ENCODE measurements at places on chromosomes 5 and 9.

- DNase-seq, result peak; percentile 16
These were observed 29.3 kb downstream of the PCDH1 start for GRCh38 chr5:141848744-141849414.

GRCh38 chr5:140261403-140262171 is 41.3 kb downstream of the PFDN1 start:
- DNase-seq, result no peak

GRCh38 chr5:170720984-170721383 is 62.5 kb upstream of the GABRP start:
- DNase-seq, result no peak

- no peak for DNase-seq
These were observed 425 bp downstream of the PTPA start for GRCh38 chr9:129111528-129112151.

DNA sequence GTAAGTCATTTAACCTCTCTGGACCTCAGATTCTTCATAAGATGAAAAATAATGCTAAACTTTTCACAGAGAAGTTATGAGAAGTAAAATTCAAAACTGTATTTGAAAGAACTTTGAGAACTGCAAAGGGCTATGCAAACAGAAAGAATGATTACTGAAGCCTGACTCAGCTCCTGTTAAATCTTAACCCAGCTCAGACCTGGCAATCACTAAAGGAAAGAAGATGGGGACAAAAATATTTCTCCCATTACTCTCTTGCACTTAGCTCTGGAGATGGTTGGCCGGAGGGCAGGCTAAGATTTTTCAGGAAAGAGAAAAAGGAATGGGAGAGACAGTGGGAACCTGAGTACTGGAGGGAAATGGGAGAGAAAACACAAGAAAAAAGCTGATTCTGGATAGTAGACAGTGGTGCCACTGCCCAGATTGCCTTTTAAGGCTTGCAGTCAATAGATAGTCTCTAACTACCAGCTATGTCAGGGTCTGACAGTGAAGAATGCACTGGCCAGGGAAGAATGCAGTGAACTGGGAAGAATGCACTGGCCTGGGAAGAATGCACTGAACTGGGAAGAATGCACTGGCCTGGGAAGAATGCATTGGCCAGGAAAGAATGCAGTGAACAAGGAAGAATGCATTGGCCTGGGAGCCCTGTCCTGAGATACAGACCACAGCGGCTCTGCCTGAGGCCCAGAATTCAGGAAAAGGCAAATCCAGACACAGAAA is 25.2 kb upstream of the CEMIP2 start:
- no peak for DNase-seq

DNA sequence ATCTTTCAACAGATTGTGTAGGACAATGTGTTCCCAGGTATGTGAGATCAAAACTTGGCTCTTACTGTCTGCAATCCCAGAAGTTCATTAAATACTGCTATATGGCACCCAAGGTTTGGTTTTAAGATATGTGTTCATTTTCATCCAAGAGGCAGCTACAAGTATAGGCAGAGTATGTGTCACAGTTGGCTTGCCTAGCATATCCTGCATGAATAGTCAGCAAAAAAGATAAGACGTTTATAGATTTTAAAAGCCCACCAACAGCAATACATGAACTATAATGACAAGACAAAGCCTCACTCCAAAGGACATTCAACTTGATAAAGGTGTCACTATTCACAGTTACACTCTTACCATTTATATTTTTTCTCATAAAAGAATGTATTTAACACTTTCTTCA is 99.1 kb downstream of the BNC2 start:
- DNase-seq, result no peak

DNA sequence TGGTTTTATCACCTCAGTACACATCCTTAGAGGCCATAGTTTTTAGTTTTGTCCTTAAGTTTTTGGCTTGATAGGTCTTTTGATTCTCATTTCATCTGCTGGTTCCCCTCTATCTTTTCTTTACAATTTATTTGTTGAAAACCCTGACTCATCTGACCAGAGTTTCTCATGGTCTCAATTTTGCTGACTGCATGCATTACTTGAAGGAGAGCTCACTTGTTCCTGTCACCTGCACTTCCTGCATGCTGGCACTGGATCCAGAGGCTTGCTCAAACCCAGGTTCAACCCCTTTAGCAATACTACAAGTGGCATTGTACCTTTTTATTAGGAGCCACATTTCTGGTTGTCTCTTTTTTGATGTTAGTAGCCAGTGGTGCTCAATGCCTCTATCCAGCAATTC is 26.7 kb downstream of the FBXO10 start:
- DNase-seq, result no peak

- no peak for DNase-seq
These were observed 50.9 kb downstream of the MEGF9 start for GRCh38 chr9:120663380-120663779.

- DNase-seq, result no peak
These were observed 52.4 kb downstream of the VCAN start for GRCh38 chr5:83523929-83524328.

- DNase-seq, result no peak
These were observed 616.0 kb upstream of the EDIL3 start for GRCh38 chr5:85000671-85001070.

- DNase-seq, result no peak
These were observed 64.2 kb upstream of the OLFM1 start for GRCh38 chr9:135023088-135023785.

- no peak for DNase-seq
These were observed 153.5 kb upstream of the TNPO1 start for GRCh38 chr5:72662936-72663335.

DNA sequence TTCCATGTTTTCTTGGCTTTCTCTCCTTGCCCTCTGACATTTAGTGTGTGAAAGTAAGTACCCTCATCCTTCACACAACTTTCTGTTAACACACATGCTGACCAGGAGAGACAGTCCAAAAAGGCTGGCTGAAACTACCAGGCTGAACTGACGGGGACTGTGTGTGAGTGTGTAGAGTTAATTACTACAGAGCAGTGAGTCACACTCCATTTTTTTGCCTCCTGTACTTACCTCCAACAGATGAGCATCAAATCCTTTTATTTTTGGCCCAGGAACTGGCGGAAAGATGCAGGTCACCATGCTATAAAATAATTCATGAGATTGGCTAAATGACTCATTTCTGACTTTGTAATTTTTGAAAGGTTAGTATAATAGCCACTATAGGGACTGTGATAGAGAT is 20.2 kb upstream of the AGXT2 start:
- no peak for DNase-seq

- DNase-seq, result no peak
These were observed 11.2 kb upstream of the CERCAM start for GRCh38 chr9:128409450-128409849.

DNA sequence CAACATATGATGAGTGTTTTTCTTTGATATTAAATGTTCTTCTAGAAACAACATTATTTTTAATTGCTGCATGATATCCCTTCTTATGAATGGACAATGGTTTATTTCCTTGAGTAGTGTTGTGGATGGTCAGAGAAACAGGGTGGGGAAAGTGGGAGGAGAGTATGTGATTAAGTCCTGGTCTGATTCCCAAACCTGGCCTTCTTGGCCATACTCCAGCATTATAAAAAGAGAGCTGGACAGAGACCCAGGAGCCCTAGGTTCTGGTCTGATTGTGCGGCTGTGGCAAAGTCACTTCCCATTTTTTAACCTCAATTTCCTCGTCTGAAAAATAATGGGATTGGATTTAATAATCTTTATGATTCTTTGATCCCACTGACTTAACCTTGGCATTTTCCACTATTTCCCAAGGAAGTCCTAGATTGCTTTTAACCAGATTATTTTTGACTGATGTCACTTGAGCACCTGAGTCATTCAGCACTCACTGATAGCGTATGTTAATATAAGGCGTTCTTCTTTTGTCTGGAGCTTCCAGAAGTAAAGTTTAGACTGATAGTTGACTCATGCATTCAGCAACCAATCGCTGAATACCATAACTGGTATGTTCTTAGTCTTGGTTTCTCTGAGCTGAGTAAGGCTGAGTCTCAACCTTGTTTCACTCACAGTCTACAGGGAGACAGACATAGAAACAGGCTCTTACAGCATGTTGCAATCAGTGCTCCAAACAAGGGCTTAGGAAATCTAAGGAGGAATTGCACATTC is 26.2 kb downstream of the OSMR start:
- DNase-seq, result no peak

DNA sequence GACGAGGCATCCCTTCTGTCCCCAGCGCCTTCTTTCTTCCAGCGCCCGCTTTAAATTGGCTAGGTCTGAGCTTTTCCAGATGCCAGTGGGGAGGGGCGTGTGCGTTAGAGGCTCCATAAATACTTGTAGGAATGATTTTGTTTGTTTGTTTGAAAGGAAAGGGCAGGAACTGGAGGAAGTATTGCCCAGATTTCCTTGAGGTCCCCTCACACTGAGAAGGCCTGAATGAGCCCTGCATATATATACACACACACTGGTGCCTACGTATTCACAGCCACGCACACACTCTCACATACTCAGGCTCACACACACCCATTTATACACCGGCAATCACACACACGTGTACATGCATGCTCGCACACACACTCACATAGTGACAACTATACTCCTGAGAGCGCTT is 1.0 kb upstream of the SLIT3 start:
- no peak for DNase-seq

DNA sequence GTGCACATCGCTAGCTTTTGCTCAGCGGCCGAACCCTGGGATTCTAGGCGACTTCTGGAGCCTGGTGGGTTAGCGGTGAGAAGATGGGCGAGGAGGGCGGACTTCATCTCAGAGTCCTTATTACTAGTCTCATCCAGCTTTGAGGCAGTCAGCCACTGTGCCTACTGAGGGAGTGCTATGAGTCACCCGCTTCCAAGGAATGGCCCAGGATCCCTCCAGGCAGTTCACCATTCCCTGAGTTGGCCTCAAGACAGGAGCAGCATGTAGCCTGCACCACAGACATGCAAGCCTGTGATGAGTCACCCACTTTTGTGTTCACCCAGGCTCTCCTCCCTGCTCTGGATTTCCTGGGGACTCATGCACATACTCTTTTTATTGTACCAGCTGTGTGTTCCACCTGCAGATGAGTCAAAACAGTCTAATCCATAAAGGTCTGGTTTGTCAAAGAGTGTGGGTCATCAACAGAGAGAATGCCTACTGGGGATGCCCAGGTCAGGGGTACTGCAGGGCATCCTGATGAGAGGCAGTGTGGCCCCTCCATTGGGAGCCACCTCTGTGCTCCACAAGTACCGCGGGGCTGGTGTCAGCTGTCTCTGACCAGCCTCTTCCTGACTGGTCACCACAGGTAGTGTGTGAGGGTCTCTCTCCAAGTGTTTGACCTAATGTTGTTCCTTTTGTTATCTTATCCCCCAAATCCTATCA is 20.2 kb downstream of the SLC22A5 start:
- no peak for DNase-seq

GRCh38 chr5:156391139-156391538 is 64.2 kb downstream of the SGCD start:
- DNase-seq, result no peak

DNA sequence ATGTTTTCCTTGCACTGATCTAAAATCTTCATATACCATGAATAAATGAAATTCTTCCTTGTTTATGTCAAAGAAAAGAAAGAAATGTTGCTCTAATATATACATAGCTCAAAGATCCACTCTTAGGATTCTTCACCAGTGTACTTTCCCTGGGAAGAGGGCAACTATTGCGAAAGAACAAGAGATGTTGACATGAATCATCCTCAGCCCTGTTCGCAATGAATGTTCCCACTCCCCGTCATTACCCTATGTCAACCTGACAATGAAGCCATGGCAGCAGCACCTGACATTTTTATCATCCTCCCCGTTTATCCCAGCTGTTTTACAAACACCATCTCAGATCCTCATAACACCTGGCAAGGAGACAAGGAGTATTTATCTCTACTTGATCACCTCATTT is 409.1 kb upstream of the GRIA1 start:
- DNase-seq, result no peak

- no peak for DNase-seq
These were observed 10.8 kb downstream of the MRPL36 start for GRCh38 chr5:1788828-1789227.

DNA sequence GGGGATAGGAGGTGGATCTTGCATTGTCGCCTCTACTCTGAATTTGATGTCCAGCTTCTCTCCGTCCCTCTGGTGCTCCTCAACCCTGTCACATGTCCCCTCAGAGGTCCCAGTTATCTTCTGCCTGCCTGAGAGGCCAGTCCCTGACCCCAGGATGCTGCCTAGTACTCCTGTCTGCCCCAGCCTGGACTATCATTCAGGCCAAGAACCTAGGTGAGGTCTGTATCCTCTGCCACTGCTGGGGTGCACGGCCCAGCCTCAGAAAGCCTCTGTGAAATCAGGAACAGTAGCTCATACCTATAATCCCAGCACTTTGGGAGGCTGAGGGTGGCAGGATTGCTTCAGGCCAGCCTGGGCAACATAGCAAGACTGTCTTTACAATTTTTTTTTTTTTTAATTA is 8.6 kb downstream of the SPINK4 start:
- no peak for DNase-seq

GRCh38 chr5:98104454-98105188 is 668.8 kb upstream of the RGMB start:
- no peak for DNase-seq

- no peak for DNase-seq
These were observed 3.4 kb downstream of the ERAP2 start for GRCh38 chr5:96879665-96880064.

GRCh38 chr5:147464211-147464610 is 45.7 kb downstream of the DPYSL3 start:
- no peak for DNase-seq

- DNase-seq, result no peak
These were observed 221.6 kb upstream of the KIF2A start for GRCh38 chr5:62084391-62084790.

DNA sequence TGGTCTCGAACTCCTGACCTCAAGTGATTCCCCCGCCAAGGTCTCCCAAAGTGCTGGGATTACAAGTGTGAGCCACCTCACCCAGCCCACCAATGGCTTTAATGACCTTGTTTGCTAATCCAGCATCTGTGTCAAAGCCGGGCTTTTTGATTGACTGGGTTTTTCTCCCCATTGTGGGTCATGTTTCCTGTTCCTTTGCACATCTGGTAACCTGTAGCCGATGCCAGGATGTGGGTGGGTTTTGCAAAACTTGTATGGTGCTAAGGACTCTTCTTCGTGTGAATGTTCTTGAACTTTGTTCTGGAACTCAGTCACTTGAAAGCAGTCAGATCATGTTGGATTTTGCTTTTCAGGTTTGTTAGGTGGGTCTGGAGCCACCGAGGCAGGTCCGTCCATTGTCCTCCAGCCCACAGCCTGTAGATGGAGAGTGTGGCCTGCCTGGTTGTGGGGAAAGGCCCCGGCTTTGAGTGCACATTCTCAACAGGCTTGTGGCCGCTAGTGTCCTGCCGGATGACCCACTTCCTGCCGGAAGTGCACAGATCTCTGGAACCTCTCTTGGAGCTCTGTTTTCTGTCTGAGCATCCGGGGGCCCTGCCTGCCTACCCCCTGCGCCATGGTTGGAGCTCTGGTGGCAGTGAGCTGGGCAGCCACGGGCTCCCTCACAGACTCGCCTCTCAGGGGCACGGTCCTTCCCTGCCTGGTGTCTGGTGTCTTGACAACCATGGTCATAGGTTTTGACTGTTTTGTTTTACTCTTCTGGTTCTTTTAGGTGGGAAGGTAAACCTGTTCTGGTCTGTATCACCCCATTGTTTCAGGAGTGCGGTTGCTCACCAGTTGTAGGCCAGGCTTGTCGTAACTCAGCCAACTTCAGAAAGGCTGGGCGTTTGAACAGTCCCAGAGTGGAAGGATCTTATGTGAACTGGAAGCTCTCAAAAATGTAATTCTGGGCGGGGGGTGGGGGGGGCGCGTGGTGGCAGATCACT is 69.6 kb upstream of the CACNA1B start:
- DNase-seq, result no peak

Measured in activated CD4-positive, alpha-beta T cell treated with anti-CD3 and anti-CD28 coated beads for 24 hours (primary cell).